NCI-H82 (cell line): ENCODE measurements at places on chromosomes 5 and 9.

DNA sequence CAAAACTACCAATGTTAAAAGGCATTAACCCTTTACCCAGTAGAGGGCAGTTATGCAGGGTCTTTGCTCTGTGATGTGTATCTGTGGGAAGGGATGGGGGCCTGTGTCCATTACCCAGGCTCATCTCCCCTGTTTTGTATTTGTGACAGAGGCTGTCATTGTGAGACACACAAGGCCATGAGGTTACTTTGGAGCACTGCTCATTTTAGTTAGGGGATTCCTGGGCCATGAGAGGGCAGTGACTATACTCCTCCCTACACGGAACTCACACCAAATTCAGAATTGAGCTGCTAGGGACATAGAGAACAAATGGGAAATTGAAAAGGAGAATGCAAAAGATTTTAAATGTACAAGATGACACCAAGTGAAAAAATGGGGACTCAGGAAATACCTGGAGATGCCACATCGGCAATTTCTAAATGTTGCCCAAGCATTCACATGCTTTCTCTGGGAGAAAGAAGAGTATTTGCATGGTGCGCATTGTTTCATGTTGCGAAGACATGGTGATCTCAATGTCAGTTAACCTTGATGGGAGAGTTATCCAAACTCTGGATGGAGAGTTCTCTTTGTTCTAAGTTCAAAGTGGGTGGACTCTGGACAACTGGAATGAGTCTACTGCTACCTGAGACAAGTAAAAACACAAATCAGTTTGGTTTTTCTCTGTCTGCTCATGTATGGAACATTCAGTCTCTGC lies 32.5 kb downstream of the C9orf152 start:
- no peak for DNase-seq

DNA sequence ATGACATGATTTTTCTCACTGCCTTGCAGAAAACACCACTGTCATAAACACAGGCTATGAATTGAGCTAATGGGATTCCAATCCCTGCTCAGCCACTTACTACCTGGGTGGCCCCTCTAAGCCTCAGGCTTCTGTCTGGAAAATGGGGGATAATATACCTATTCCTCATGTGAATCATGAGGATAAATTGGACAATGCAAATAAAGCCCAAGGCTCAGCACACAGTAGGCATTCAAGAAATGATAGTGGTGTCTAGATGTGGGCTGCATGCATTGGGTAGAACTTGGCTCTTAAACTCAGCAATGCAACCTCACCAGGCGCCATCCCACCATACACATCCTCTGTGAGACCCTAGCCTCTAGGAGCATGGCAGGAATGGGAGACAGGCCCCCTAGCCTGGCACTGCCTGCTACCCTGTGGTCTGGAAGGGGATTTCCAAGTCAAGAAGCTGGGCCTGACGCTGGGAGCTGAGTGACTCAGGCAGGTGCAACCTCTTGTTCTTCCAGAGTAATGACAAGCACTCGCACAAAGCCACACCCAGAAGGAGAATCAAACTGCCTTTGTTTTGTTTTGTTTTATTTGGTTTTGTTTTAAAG lies 2.3 kb upstream of the TNIP1 start:
- peak; percentile 12 for DNase-seq

GRCh38 chr5:125874717-125875116 lies 548.5 kb upstream of the GRAMD2B start:
- peak; percentile 28 for DNase-seq

DNA sequence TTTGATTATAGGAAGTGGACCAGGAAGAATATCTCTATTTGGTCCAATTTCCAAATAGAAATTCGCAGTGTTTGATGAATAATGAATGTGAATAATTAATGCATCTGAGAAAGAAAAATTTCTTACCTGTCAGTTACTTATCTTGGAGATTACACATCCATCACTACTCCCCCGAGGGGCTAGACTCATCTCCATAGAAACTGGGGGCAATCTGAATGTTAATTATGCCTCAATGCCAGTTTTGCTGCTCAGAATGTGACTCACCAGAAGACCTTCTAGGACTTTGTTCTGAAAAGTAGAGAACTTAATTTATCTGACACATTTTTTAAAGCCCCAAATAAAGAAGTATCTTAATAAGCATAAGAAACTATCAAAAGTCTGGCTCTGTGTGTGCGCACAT lies 233.4 kb upstream of the NR4A3 start:
- DNase-seq: no peak

GRCh38 chr5:158483281-158483860 lies 616.3 kb downstream of the EBF1 start:
- no peak for DNase-seq

DNA sequence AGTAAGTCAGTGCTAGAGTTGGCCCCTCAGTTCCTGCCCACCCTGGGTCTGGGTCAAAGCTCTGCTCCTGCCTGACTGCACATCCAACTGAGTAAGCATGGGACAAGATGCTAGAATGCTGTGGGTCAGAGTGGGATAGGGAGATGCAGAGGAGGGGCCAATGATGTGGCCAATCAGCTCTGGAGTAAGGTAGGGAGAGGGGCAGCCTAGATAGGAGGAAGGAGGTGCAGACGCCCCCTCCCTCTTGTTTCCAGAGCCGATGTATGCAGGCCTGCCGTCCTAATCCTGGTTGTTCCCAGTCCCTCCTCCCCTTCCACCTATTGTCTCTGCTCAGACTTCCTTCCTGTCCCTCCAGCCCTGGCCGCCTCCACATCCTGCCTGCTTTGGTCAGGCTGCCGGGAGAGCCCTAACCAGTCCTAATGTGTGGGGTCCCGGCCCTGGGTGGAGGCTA lies 1.3 kb downstream of the ARAP3 start:
- peak; percentile 66 for DNase-seq

DNA sequence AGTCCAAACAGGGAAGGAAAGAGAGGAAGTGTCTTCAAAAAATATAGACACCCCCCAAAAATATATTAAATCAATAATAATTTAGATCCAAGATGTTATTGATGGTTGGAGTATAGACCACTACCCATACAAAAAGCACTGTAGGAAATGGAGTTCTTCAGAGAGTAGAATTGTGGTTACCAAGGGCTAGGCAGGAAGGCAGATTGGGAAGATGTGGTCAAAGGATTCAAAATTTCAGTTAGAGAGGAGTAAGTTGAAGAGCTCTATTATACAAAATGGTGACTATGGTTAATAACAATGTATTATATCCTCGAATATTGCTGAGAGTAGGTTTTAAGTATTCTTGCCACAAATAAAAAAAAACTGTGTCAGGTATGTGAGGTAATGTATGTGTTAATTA lies 149.4 kb downstream of the CWC27 start:
- no peak for DNase-seq

DNA sequence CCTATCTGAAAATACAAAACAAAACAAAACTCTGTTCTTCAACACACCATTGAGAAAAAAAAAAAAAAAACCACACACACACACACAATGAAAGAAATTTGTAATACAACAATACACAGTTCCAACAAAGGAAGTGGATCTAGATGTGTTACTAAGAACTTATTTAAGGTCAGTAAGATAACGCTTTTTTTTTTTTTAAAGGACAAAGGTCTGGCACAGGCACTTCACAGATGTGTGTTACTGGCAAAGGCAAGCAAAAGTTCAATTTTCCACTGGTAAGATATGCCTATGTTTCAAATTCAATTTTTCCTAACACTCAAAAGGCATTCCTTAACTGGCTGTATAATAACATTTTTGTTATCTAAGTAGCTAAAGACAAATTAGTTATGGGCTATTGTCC lies 3.6 kb downstream of the RFK start:
- DNase-seq: no peak

GRCh38 chr5:133116601-133117000 lies 64.8 kb downstream of the HSPA4 start:
- DNase-seq: no peak

- DNase-seq: no peak
Observed at GRCh38 chr9:126894052-126894603, 20.5 kb upstream of the RALGPS1 start.

GRCh38 chr5:172729588-172729987 lies 41.4 kb downstream of the DUSP1 start:
- DNase-seq: no peak

DNA sequence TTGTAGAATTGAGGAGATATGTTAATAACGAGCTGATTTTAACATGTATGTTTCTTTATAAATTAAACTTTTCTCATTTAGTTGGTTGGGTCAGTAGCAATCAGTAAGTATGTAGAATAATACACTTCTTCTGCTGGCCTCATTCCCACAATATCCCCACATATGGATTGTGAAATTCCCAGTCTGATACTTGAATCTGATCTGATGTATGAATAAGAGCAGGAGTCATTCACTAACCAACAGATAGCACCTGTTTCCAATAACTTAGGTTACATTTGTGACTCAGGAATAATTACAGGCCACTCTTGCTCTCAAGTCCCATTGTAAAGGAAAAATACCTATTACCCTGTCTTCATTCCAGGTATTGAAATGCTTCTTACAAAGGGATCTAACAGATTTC lies 23.9 kb downstream of the SLC36A1 start:
- no peak for DNase-seq

GRCh38 chr5:64074533-64074932 lies 91.1 kb upstream of the RNF180 start:
- peak; percentile 77 for DNase-seq

DNA sequence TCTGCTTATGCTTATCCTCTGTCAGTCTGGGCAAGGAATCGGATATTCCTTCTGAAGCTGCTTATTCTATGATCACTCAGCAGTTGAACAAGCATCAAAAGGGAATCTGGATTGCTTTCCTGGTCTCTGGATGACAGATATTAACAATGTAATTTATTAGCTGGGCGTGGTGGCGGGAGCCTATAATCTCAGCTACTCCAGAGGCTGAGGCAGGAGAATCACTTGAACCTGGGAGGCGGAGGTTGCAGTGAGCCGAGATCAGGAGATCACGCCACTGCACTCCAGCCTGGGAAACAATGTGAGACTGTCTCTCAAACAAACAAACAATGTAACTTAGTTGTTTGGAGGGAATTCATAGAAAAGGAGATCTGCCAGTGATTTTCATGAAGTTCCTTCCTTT lies 45.4 kb downstream of the DMRT1 start:
- peak; percentile 87 for DNase-seq

DNA sequence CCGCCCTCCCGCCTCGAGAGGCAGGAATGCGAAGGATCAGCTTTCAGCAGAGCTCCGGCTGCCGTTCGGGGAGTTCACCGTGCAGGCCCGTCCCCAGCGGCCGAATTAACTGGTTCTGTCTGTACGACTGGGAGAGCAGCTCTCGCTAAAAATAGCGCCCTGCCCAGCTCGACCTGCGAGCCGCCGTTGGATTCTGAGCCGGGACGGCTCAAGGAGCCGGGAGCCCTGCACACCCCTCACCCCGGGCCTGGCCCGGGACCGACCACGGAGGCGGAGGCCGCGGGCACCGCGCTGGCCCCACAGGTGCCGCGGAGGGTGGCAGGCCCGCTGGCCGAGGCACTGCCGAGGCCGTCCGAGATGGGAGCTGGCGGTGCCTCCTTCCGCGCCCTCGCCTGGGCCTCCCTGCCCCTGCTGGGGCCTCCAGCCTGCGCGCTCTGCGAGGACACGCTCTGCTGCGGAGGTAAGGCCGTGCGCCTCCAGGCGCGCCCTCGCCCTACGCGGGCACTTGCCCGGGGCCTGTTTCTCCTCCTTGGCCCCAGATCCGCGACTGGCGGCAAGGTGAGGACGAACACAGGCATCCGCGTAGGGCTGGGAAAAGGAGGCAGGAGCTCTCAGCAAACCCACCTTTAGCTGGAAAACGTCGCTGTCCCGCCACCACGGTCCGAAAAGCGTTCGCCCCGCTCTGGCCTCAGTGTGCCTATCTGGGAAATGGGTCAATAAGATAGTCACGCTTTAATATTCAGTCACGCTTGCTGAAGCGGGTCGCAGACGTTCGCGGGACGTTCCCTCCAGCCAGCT lies 53.1 kb upstream of the DAB2IP start:
- DNase-seq: peak; percentile 68
